Adrenal gland (tissue), 19 donors: ENCODE measurements at places on chromosomes 5 and 9. TPM values are rescaled to one million over a fixed set of nuclear protein-coding genes. Genes with fewer than 3 reads are reported as not detected.

DNA sequence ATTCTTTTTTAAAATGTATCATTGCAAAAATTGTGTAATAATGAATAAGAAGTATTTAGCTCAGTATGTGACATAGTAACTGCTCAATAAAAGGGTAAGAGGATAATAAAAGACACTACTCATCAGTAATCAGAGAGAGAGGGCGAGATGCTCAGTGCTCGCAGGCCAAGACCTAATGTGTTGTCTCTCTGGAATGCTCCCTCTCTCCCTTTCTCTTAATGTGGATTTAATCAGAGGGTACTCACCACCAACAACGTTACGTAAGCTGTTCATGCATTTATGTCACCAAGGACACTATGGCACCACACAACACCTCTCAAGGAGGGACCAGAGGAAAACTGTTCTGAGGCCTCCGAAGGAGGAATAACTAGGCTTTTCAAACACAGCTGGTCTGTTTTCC is 42.5 kb downstream of the WHRN start:
- no peaks in the 10 kb centered on the region for H3K27me3 ChIP-seq
- H3K27ac ChIP-seq: peak overlapping the region; percentile 81
- no peak for DNase-seq
- no peaks in the 10 kb centered on the region for H3K36me3 ChIP-seq
- H3K4me3 ChIP-seq: no peak overlapping the region

- H3K27ac ChIP-seq: no peak overlapping the region
- no peaks in the 10 kb centered on the region for H3K36me3 ChIP-seq
- no peak overlapping the region for H3K4me3 ChIP-seq
- H3K4me1 ChIP-seq: no peaks in the 10 kb centered on the region
- H3K27me3 ChIP-seq: no peaks in the 10 kb centered on the region
Measured at GRCh38 chr9:15999422-16000339, 446.8 kb downstream of the CCDC171 start.

- no peaks in the 10 kb centered on the region for H3K36me3 ChIP-seq
- no peak overlapping the region for H3K4me3 ChIP-seq
- peaks cover 16% of the 10 kb centered on the region for H3K4me1 ChIP-seq
- H3K27me3 ChIP-seq: peaks cover 98% of the 10 kb centered on the region
- no peak for DNase-seq
Measured at GRCh38 chr5:173238312-173239232, 3.6 kb upstream of the NKX2-5 start.

DNA sequence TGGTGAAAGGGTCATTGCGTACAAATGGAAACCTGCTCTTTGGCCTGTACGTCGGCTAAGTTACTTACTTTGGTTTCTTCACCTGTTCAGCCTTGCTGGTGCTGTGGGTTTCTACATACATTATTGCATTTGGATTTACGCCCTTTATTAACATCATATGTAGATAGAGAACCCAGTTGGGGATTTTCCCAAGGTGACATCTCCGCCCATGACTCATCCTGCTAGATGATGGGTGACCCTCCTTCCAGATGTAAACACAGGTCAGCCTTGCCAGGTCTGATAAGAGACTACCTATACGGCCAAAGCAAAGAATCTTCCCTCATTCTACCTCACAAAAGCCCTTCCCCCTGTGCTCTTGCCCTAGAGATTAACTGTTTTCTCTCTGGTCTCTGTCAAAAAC is 360.9 kb downstream of the KDM4C start:
- DNase-seq: no peak
- H3K4me3 ChIP-seq: no peak overlapping the region
- H3K36me3 ChIP-seq: no peaks in the 10 kb centered on the region
- no peaks in the 10 kb centered on the region for H3K27me3 ChIP-seq
- H3K27ac ChIP-seq: no peak overlapping the region

Gene PCDH1
- total RNA-seq: 12.7 TPM

GRCh38 chr5:151757233-151758140 is 944 bp downstream of the ATOX1 start:
- DNase-seq: no peak
- peaks cover 7% of the 10 kb centered on the region for H3K4me1 ChIP-seq
- H3K27me3 ChIP-seq: no peaks in the 10 kb centered on the region

DNA sequence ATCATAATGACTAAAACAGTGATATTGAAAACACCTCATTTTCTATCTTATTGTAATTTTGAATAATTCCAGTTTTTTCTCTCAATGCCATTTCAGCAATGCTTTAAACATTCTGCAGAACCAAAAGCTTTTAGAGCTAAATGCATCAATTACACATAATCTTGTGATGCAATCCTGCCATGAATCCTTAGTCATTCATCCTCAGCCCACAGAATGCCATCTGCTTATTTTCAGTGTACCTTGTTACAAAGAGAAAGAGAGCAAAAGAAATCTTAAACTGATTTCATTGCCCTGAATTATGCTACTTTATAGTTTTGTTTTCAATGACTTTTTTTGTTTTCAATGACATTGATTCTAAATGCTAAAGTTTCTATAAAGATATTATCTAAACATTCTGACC is 1234.8 kb upstream of the C9orf72 start:
- H3K27me3 ChIP-seq: no peaks in the 10 kb centered on the region
- no peak overlapping the region for H3K4me3 ChIP-seq
- no peaks in the 10 kb centered on the region for H3K36me3 ChIP-seq
- H3K4me1 ChIP-seq: no peaks in the 10 kb centered on the region

GRCh38 chr5:163460562-163461171 is at the start of gene HMMR:
Gene HMMR, plus strand, starts transcription at chr5:163460632. Its CDS starts 61 bp downstream, at chr5:163460693.
- peaks cover 38% of the 10 kb centered on the region for H3K4me1 ChIP-seq
- no peaks in the 10 kb centered on the region for H3K36me3 ChIP-seq
- peak within 1 kb of the TSS; percentile 90 for H3K27ac ChIP-seq

Gene ACSL6
- total RNA-seq: 7.8 TPM

GRCh38 chr9:19830796-19831195 is 42.0 kb upstream of the SLC24A2 start:
- H3K27me3 ChIP-seq: no peaks in the 10 kb centered on the region
- no peak overlapping the region for H3K27ac ChIP-seq
- no peaks in the 10 kb centered on the region for H3K4me1 ChIP-seq
- H3K36me3 ChIP-seq: no peaks in the 10 kb centered on the region
- no peak for DNase-seq
- no peak overlapping the region for H3K4me3 ChIP-seq
